Stimulated activated CD8-positive, alpha-beta memory T cell treated with anti-CD3 and anti-CD28 coated beads, Interleukin-7, amount 100 ng/mL, for 24 hours (primary cell): ENCODE measurements at places on chromosomes 13 and 19.

- DNase-seq, result no peak
Measured at GRCh38 chr13:68173111-68173510, 943.0 kb upstream of the PCDH9 start.

DNA sequence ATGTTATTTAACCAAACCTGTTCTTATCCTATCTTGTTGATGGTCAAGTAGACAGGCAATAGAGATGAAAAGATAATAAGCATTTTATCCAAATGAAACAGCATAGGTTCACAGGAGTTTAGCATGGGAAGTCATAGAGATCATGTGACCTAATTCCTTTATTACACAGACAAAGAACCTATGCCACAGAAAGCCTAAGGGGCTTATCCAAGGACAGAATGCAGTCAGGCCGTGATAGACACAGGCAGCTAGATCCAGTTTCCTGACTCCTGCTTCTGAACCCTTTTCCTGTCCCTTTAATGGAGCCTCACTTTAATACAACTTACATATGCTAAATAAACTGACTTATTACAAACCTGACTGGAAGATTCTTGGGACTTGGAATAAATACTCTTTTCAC is 532.1 kb downstream of the IRS2 start:
- DNase-seq, result no peak

- no peak for DNase-seq
Measured at GRCh38 chr13:113166681-113167080, 8.2 kb downstream of the PROZ start.

GRCh38 chr19:30690935-30691818 is 319.0 kb downstream of the ZNF536 start:
- no peak for DNase-seq

DNA sequence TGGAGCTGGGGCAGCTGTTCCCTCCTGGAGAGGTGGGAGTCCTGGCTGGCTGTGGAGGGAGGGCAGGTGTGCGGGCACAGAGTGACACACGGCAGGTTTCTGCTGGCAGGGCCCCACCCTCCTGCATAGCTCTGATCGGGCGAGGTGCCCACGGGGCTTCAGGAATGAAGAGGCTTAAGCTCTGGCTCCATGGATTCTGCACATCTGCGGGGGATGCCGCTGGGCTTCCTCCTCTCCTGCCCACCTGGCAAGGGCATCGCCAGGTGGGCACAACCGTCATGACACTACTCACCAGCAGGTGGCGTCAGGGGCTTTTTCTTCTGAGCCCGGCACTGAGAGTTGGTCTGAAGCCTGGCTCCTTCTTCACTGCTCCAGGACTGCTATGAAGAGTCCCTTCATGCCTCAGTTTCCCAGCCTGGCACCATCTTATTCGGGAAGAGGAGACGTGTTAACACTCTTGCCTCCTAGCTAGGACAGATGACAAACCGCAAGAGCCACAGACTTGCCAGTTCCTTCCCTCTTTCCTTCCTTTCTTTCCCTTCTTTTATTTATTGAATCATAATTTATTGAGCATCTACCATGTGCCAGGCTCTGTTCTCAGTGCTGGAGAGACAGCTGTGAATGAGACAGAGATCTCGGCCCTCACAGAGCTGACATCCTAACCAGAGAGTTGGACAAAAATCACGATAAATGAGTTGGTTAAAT is 15.2 kb upstream of the PAK4 start:
- peak; percentile 64 for DNase-seq

GRCh38 chr19:51044327-51044726 is 9.5 kb upstream of the KLK12 start:
- DNase-seq, result no peak

- DNase-seq, result no peak
Measured at GRCh38 chr13:46160471-46161066, 21.4 kb downstream of the LCP1 start.

- no peak for DNase-seq
Measured at GRCh38 chr13:112246731-112247470, 129.3 kb upstream of the SPACA7 start.

DNA sequence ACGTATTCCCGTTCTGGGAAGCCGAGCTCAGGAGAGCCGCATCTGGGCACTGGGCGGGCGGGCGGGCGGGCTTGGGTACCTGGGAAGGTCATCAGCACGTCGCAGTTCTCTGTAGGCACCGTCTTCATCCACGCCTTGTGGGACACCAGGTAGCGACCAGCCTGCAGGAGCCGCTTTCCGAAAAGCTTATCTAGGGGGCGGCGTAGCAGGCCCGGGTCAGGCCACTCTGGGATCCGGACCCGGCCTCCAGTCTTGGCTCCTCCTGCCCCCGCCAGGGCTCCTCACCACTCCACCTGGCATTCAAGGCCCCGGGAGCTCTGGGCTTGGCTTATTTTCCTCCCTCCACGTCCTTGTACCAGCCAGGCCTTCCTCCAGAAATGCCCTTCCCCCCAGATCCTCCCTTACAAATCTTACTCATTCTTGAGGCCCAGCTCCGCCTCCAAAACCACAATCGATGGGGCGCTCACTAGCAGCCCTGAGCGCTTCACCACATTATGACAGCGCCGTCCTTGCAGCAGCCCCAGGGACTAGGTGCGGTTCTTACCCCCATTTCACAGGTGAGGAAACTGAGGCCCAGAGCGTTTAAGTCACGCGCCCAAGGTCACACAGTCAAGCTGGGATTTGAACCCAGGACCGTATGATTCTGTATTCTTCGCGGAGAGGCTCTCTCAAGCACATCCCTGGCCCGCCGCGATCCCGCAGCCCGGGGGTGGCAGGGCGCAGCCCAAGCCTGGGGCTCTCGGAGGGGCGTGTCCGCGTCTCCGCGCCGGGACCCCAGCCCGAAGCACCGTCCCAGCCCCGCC is 843 bp downstream of the ANO8 start:
- peak; percentile 59 for DNase-seq

DNA sequence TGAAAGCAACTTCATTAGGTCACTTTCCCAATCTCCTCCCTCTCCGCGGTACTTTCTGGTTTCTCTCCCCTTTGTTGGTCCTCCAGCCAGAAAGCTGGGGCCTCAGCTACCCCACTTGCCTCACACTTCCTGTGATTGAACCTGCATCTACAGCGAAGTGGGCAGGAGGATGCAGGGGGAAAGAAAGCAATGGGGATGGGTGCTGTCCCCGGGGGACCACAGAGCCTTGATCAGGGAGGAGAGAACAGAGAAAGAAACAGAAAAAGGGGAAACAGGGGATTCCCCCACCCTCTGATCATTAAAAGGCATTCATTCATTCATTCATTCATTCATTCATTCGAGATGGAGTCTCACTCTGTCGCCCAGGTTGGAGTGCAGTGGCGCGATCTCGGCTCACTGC is 74.2 kb downstream of the TRPM4 start:
- DNase-seq, result no peak

DNA sequence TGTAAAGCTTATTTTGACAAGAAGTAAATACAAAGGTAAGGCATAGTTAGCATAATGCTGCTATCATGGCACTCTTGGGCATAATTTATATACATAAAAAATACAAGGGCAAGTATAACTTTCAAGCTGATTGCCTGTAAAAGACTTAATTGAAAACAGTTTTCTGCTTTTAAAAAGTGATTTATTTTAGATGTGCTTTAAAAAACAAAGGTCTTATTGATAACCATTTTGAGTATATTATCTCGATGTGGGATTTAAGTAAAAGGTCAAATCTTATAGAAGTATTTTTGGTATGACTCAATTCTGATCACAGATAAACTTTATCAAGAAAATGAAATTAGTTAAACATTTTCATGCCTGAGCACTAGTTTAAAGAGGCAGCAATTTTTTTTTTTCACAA is 175.8 kb downstream of the KCNRG start:
- DNase-seq, result no peak

- no peak for DNase-seq
Measured at GRCh38 chr19:33245948-33246708, 20.5 kb upstream of the SLC7A10 start.

GRCh38 chr19:50728084-50728737 is 5.0 kb downstream of the CLEC11A start:
- DNase-seq, result peak; percentile 59

GRCh38 chr13:31192306-31192705 is 7.5 kb upstream of the B3GLCT start:
- DNase-seq, result no peak

DNA sequence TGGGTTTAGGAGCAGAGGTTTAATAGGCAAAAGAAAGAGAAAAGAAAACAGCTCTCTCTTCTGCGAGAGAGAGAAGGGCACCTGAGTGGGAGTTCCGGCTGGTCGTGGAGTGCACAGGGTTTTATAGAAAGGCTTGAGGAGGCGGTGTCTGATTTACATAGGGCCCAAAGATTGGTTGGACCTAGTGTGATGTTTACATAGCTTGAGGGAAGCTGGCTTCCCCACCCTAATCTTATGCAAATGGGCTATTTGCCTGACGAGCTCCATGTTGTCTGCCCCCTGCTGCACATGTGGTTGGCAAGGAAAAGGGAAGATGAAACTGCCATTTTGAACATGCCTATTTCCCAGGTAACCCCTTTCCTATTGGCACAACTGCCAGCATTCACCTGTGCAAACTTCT is 21.5 kb upstream of the MEDAG start:
- no peak for DNase-seq

GRCh38 chr13:51923983-51924539 is 62.3 kb downstream of the CCDC70 start:
- DNase-seq, result no peak

GRCh38 chr13:96041326-96042110 is 11.7 kb downstream of the UGGT2 start:
- DNase-seq, result no peak

- no peak for DNase-seq
Measured at GRCh38 chr19:3950871-3951861, 18.3 kb downstream of the NMRK2 start.

DNA sequence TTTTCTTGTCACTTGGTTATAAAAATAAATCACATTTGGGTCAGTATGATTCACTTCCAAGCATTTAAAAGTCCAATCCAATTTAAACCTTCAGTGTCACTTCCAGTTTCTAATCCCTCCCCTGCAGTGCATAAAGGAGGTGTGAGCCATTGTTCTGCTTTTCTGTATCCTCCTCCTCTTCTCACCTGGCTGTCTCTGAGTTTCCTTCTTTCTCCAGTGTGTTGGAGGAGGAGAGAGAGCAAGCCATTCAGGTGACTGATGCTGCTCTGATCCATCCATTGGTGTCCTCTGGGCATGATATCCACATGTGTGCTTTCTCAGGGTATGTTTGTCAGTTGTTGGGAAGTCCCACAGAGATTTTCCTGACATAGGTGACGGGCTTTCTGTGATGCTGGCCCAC is 1.2 kb downstream of the NUDT15 start:
- DNase-seq, result no peak

DNA sequence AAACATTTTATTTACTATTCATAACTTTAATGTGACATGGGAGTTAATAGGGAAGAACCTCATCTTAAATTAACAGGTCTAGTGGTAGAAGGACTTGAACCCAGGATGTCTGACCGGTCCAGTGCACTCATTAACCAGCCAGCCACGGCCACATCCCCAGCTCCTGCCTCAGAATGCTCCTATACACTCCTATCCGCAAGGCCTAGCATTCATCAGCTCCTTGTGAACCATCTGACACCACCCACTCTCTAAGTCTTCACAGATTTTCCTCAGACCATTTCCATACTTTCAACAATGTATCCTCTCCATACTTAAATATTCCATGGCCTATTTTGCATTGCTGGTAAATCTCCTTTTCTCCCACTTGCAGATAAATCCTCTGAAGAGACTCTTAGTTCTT is 98.3 kb downstream of the KLF12 start:
- no peak for DNase-seq
